ENCODE measurements at places on chromosomes 2 and 18. TPM values are rescaled to one million over a fixed set of nuclear protein-coding genes. Genes with fewer than 3 reads are reported as not detected.

DNA sequence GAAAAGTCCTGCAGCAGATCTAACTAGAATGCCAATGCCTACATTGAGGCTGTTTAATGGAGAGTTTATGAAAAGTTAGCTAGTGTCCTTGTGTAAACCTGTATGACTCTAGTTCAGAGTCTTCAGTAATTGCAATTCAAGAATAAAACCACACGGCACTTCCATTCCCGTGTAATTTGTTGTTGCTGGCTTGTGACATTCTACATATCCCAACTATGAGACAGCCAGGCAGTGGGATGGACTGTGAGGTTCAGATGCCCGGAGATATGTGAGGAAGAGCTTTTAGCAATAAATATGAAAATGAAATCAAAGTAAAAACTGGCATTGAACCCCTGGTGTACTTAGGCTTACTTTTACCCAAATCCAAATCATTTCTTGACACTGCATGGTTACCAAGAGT is 263.4 kb downstream of the NEDD4L start:
- no peak overlapping the region for H3K4me3 ChIP-seq
- no peak for DNase-seq
- no peak overlapping the region for H3K27ac ChIP-seq
- H3K27me3 ChIP-seq, result no peaks in the 10 kb centered on the region
- H3K36me3 ChIP-seq, result no peaks in the 10 kb centered on the region

The LAPTM4A gene
- 80.0 TPM for total RNA-seq

DNA sequence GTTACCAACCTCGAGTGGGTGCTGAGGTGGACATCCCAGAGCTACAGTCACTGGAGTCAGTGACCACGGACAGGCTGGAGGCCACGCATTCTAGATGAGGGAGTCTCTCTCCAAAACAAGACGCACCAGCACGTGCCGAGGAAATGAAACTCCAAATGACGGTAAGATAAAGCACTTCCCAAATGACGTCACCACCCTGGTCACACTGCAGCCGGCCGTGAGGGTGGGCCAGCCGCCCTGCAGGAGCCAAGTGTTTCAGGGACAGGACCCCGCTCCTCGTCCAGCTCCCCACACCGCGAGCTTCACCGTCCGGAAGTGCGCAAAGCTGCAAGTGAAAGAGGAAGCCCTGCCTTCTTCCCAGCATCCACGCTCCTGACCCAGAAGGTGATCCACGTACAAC is 99.4 kb downstream of the ZNF516 start:
- no peak for DNase-seq
- H3K27ac ChIP-seq, result no peak overlapping the region
- no peaks in the 10 kb centered on the region for H3K36me3 ChIP-seq
- H3K4me1 ChIP-seq, result peaks cover 6% of the 10 kb centered on the region

DNA sequence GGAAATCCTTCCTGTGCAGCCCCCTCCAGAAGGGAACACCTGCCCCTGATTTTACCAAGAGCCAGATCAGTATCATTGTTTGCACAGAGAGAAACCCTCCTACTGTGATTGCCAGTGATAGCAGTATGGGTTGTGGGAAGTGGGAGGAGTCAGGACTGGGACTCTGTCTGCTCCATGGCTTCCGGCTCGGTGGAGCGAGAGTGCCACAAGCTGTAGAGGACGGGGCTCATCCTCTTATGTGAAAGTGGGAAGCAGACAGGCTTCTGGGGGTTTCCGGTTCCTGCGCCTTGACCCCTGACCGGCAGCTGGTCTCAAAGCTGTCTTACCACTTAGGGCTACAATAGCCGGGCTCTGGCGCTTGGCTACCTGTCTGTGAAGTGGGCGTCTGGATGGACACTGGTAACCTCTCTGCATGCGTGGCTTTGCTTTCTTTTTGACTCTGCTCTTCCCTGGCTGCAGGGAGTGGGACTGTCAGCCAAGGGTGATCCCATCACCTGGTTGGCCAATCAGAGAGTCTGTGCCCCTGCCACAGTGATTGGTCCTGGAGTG is 79.7 kb downstream of the BCL2L11 start:
- no peaks in the 10 kb centered on the region for H3K27me3 ChIP-seq
- no peaks in the 10 kb centered on the region for H3K4me1 ChIP-seq
- no peak overlapping the region for H3K27ac ChIP-seq
- H3K36me3 ChIP-seq, result no peaks in the 10 kb centered on the region
- no peak for DNase-seq

The RABL2A gene
- total RNA-seq, result 11.0 TPM

The DCC gene
- 0.06 TPM for total RNA-seq

DNA sequence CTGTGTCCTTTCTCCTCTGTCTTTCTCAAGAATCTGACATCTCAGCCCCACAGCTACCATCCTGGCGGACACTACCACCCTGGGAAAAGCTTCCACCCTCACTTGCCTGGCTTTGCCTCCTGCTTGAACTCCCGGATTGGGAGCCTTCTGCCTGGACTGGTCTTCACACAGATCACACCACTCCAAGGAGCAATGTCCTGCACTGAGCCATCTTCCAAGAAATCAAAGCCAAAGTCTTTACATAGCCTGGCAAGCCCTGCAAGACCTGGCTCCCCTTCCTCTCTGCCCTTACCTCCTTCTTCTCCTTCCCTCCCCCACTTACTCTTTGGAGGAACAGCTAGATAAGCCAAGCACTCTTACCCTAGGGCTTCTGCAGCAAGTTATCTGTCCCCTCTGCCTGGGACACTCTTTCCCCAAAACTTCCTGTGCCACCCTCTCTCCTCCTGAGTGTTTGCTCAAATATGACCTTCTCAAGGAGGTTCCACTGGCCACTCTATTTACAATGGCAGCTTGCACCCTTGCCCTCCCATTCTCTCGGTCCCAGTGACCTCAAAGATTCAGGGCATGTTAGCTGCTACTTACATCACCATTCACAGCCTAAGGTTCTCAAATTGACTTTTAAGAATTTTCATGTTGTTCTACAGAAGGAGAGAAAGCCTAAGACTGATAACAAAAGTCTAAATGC is 9.7 kb downstream of the ATP8B1 start:
- H3K4me3 ChIP-seq, result no peak overlapping the region
- DNase-seq, result no peak
- peak overlapping the region; percentile 62 for H3K27ac ChIP-seq
- H3K36me3 ChIP-seq, result no peaks in the 10 kb centered on the region
- no peaks in the 10 kb centered on the region for H3K27me3 ChIP-seq

The REEP1 gene
- total RNA-seq, result 0.75 TPM

GRCh38 chr2:215900843-215901242 is 112.5 kb downstream of the MREG start:
- DNase-seq, result no peak
- H3K4me1 ChIP-seq, result peaks cover 4% of the 10 kb centered on the region
- H3K4me3 ChIP-seq, result no peak overlapping the region
- H3K36me3 ChIP-seq, result no peaks in the 10 kb centered on the region
- H3K27ac ChIP-seq, result peak overlapping the region; percentile 7

The PJVK gene
- total RNA-seq, result 2.8 TPM

- H3K27ac ChIP-seq, result no peak overlapping the region
- H3K27me3 ChIP-seq, result no peaks in the 10 kb centered on the region
- no peaks in the 10 kb centered on the region for H3K36me3 ChIP-seq
- H3K4me3 ChIP-seq, result no peak overlapping the region
Observed at GRCh38 chr2:95700519-95700918, 108.7 kb downstream of the TRIM43 start.

The NYAP2 gene
- total RNA-seq, result not detected

The ABI2 gene
- total RNA-seq, result 5.3 TPM

GRCh38 chr2:150450765-150451164 is 36.7 kb downstream of the RND3 start:
- DNase-seq, result no peak
- no peak overlapping the region for H3K27ac ChIP-seq
- H3K4me1 ChIP-seq, result no peaks in the 10 kb centered on the region
- H3K4me3 ChIP-seq, result no peak overlapping the region

GRCh38 chr18:48687346-48688042 is 148.7 kb downstream of the CTIF start:
- no peaks in the 10 kb centered on the region for H3K36me3 ChIP-seq
- DNase-seq, result no peak
- no peaks in the 10 kb centered on the region for H3K27me3 ChIP-seq
- H3K4me3 ChIP-seq, result no peak overlapping the region

The IGFBP2 gene
- total RNA-seq, result 276 TPM

The CROCC2 gene
- total RNA-seq, result 0.07 TPM

DNA sequence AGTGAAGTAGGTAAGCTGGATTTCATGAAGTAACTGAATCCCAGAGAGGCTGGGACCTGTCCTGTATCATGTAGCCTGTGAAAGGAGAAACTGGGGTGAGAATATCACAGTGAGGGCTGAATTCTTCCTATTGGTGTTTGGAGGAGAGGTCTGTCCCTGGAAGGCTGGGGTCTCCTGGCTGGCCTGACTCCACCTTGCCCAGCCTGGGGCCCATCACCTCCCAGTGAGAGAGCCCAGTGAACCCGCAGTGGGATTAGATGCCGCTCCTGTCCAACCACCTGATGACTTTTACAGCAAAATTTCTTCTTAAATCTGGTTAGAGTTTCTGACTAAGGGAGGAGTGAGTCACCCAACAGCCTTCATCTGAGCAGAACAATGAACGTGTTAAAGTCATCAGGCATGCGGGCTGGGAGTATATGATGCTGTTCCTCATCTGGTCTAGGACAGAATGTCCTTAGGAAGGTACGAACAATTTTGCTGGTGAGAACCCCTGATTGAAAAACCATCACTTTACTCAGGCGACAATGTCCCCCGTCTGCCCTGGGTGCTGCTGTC is 152.9 kb downstream of the LPIN1 start:
- no peaks in the 10 kb centered on the region for H3K36me3 ChIP-seq
- no peak for DNase-seq
- no peaks in the 10 kb centered on the region for H3K4me1 ChIP-seq
- H3K27ac ChIP-seq, result no peak overlapping the region
- H3K4me3 ChIP-seq, result no peak overlapping the region
- no peaks in the 10 kb centered on the region for H3K27me3 ChIP-seq

The UGT1A7 gene
- total RNA-seq, result 4.8 TPM

The COL3A1 gene
- 13.8 TPM for total RNA-seq

DNA sequence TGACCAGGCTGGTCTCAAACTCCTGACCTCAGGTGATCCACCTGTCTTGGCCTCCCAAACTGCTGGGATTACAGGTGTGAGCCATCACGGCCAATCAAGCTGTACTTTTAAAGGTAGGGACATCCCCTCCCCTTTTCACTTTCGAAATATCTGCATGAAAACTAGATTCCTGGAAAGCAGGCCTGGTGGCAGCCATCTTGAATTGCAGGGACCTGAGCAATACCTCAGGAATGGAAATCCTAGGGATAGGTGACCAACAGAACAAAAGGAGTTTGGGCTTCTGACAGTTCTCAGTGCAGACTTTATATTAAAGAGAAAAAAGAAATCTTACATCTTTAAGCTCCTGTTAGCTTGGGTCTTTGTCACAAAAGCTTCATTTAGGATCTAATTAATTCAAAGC is 62.6 kb downstream of the KLF7 start:
- no peaks in the 10 kb centered on the region for H3K36me3 ChIP-seq
- H3K27me3 ChIP-seq, result no peaks in the 10 kb centered on the region
- no peaks in the 10 kb centered on the region for H3K4me1 ChIP-seq
- DNase-seq, result no peak
- H3K27ac ChIP-seq, result no peak overlapping the region
- no peak overlapping the region for H3K4me3 ChIP-seq

GRCh38 chr18:69978732-69979715 is 31.4 kb upstream of the CD226 start:
- H3K4me1 ChIP-seq, result no peaks in the 10 kb centered on the region
- DNase-seq, result no peak
- no peaks in the 10 kb centered on the region for H3K27me3 ChIP-seq
- H3K4me3 ChIP-seq, result no peak overlapping the region
- no peaks in the 10 kb centered on the region for H3K36me3 ChIP-seq
- H3K27ac ChIP-seq, result no peak overlapping the region

- H3K27me3 ChIP-seq, result no peaks in the 10 kb centered on the region
- no peak overlapping the region for H3K27ac ChIP-seq
Observed at GRCh38 chr2:49248506-49248905, 94.2 kb upstream of the FSHR start.

The PROKR1 gene
- not detected for total RNA-seq

The RANBP2 gene
- 31.9 TPM for total RNA-seq

GRCh38 chr18:22547807-22548561 is 130.3 kb upstream of the CTAGE1 start:
- no peak overlapping the region for H3K4me3 ChIP-seq
- no peaks in the 10 kb centered on the region for H3K27me3 ChIP-seq
- H3K4me1 ChIP-seq, result no peaks in the 10 kb centered on the region
- DNase-seq, result no peak
- no peak overlapping the region for H3K27ac ChIP-seq

DNA sequence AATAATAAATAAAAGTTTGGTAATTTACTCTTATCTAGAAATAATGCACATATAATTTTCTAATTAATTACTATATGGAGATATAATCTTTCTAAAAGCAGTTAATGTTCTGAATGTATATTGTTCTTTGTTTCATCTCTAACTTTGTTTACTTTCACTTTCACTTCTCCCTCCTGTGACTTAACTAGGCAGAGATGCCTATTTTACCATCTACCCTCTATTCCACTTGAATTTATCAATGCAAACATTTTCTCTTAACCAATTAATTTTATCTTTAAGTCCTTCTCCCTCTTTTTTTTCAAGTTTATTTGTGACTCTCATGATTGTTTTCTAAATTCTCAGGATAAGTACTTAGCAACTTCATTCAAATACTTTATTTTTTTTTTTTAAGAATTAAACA is 55.1 kb upstream of the IL1RL1 start:
- H3K36me3 ChIP-seq, result no peaks in the 10 kb centered on the region
- no peak for DNase-seq
- H3K27me3 ChIP-seq, result no peaks in the 10 kb centered on the region
- H3K27ac ChIP-seq, result no peak overlapping the region
- H3K4me1 ChIP-seq, result peaks cover 7% of the 10 kb centered on the region
- H3K4me3 ChIP-seq, result peak overlapping the region; percentile 19

The PSTPIP2 gene
- 6.0 TPM for total RNA-seq

The EFR3B gene
- 0.15 TPM for total RNA-seq

The MAP2 gene
- total RNA-seq, result 11.4 TPM

DNA sequence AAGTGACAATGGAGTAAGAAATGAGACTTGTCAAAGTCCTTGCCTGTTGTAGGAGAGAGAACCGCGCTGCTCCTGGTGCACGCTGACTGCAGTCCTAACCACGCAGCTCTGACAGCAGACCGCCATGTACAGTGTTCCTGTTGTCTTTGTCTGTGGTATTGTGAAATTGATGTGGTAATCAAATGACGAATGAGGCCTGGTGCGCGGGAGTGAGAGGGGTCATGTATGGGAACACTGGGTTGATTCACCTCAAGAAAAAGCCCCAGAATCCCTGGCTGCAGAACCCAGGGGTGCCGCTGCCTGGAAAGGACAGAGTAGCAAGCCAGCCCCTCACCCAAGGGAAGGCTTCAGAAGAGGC is 64.0 kb downstream of the INPP4A start:
- no peak overlapping the region for H3K4me3 ChIP-seq
- H3K4me1 ChIP-seq, result peaks cover 11% of the 10 kb centered on the region
- no peak for DNase-seq
- peak overlapping the region; percentile 64 for H3K27ac ChIP-seq
- H3K27me3 ChIP-seq, result no peaks in the 10 kb centered on the region

- peak overlapping the region; percentile 74 for H3K4me3 ChIP-seq
- H3K27ac ChIP-seq, result peak overlapping the region; percentile 84
- no peaks in the 10 kb centered on the region for H3K4me1 ChIP-seq
- peak; percentile 29 for DNase-seq
- H3K27me3 ChIP-seq, result no peaks in the 10 kb centered on the region
Observed at GRCh38 chr2:110678457-110679336, 834 bp upstream of the BUB1 start.

GRCh38 chr2:171271386-171271785 is 110.7 kb upstream of the TLK1 start:
- H3K36me3 ChIP-seq, result no peaks in the 10 kb centered on the region
- no peak overlapping the region for H3K27ac ChIP-seq

- H3K27me3 ChIP-seq, result no peaks in the 10 kb centered on the region
- no peak for DNase-seq
- no peak overlapping the region for H3K4me3 ChIP-seq
- no peaks in the 10 kb centered on the region for H3K36me3 ChIP-seq
- no peaks in the 10 kb centered on the region for H3K4me1 ChIP-seq
Observed at GRCh38 chr2:209371407-209371806, 52.4 kb upstream of the MAP2 start.

Data from right lobe of liver (tissue), 6 donors.